Stimulated activated CD8-positive, alpha-beta memory T cell treated with anti-CD3 and anti-CD28 coated beads, Interleukin-15, amount 100 ng/mL, for 48 hours (primary cell): ENCODE measurements at places on chromosomes 11 and 22.
A peak's percentile ranks its signal among the peaks of the same experiment; 100 is the strongest.

DNA sequence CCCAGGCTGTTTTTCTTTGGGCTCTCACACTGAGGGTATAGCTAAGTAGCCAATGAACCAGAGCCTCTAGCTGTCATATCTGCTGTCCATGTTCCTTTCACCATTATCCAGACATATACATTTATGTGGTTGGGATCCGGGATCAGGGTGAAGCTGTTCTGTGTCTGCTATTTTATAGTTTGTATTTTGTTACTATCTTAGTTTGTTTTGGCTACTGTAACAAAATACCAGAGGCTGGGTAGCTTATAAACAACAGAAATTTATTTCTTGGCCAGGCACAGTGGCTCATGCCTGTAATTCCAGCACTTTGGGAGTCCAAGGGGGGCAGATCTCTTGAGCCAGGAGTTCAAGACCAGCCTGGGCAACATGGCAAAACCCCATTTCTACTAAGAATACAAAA lies 40.5 kb upstream of the CABP7 start:
- DNase-seq, result no peak

- no peak for DNase-seq
Observed at GRCh38 chr11:129283141-129283540, 91.0 kb upstream of the ARHGAP32 start.

GRCh38 chr22:25745341-25746011 lies 3.5 kb downstream of the MYO18B start:
- DNase-seq, result no peak

- no peak for DNase-seq
Observed at GRCh38 chr22:49515475-49515874, 312.2 kb downstream of the BRD1 start.

GRCh38 chr22:35601743-35602615 lies 15.2 kb downstream of the MB start:
- no peak for DNase-seq

- no peak for DNase-seq
Observed at GRCh38 chr11:69617682-69618081, 23.3 kb upstream of the CCND1 start.

DNA sequence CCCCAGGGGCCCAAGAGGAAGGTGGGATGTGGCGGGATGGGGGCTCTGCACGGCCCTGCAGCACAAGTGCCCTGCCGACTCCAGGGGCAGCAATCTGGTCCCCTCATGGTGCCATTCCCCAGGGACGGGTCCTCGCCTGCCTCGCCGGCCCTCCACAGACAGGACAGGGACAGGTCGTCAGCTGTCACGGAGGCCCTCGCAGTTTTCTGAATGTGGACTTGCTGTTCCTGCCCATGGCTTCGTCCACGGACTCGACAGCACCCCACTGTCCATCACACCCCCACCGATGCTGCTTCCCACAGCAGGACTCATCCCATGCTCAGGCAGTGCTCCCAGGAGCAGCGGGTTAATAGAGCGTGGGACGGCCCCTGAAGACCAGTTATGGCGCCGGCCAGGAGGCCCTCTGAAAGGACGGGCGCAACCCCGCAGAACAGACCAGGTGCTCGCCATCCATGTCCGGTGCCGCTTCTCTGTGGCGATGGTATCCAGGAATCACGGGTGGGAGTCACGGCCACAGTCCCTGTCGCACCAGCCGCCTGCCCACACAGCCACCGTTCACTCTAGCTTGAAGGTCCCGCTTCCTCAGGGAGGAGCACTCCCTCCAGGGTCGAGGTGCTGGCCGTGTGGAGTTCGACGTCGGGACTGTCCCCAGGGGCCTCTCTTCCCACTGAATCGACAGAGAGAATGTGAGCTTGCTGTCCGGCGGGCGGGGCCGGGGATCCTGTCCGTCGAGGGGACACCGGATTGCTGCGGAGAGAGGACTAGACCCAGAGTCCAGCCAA lies 18.5 kb upstream of the MUC2 start:
- no peak for DNase-seq

GRCh38 chr11:105910095-105910715 lies 111.8 kb downstream of the MSANTD4 start:
- DNase-seq, result no peak

- peak; percentile 73 for DNase-seq
Observed at GRCh38 chr11:122850076-122850631, 11.9 kb downstream of the CRTAM start.

DNA sequence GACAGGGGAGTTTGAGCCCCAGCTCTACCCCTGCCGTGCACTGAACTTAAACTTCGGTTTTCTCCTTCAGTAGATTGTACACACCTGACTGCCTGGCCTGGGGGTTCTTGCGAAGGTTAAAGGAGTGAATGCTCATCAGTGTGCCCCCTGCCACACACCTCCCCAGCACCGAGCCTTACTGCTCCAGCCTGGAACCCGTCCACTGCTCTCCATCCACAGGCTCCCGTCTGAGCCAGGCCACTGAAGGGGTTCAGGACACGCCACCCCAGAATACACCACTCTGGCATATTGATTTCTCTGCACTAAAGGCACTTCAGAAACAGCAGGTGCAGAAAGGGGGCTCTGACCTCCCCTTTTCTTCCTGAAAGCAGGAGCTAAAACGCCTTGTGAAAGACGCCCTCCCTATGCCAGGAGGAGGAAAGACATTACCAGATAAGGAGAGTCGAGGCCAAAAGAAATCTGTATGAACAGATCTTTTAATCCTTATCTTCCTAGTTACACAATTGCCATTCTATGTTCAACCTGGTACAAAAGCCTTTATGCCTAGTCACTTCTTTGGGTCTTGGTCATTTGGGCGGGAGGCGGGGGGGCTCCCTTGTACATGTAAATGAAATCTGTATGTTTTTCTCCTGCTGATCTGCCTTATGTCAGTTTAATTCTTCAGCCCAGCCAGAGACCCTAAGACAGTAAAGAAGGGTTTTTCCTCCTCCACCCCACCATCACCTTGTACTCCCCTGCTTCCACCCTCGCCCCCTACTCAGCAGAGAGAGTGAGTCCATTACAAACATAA lies 1.9 kb upstream of the SSTR3 start:
- DNase-seq, result no peak

- DNase-seq, result no peak
Observed at GRCh38 chr11:22521226-22521625, 104.4 kb downstream of the FANCF start.

- DNase-seq, result no peak
Observed at GRCh38 chr11:130668751-130669150, 220.3 kb downstream of the ADAMTS15 start.

- DNase-seq, result no peak
Observed at GRCh38 chr22:19085233-19085718, 36.9 kb downstream of the DGCR2 start.

DNA sequence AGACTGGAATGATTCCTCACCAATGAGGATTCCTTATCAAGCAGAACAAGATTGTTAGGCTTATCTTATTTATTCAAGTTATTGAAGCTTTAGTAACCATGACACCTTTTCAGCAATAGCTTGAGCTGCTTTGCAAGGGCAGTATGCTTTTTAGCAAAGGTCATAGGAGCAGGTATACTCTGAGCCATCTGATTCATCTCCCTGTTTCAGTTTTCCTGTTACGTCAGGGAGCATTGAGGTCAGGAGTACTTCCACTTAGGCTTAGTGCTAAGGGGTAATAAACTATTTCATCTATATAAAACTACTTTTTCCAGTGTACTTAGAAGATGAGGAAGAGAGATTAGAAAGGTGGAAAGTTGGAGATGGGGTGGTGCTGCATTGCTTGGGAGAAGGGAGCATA lies 17.7 kb upstream of the ANKRD42 start:
- DNase-seq, result no peak

DNA sequence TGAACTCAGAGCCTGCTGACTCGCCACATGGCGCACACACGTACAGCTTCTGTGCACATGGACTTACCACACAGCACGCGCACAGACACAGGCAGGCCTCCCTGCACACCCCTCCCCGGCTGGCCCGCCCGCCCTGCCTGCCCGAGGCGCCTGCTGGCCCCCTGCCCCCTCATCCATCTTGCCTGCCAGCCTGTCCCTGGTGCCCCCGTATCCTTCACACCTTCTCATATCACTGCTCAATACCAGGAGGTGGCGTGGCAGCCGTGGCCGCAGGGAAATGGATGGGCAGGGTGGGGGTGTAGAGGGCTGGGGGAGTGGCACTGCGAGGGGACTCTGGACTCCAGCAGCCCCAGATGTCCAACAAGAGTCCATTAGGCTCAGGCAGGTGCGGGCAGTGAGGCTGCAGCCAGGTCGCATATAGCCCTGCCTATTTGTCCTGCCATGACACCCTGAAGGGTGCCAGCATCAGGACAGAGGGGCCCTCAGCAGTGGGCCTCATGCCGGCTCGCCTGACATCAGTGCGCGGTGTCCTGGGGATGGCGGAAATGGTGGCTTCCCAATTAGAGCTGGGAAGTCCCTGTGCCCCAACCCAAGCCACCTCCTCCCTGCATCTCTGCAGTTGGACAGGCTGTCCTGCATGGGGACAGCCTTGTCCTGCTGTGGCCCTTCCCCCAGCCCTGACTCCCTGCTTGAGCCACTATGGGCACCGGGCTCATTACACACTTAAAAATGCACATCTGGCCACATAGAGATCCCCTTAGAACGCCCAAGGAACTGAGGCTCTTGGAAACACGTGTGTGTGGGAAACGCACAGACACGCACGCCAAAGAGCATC lies 2.0 kb upstream of the TBX10 start:
- DNase-seq, result no peak

DNA sequence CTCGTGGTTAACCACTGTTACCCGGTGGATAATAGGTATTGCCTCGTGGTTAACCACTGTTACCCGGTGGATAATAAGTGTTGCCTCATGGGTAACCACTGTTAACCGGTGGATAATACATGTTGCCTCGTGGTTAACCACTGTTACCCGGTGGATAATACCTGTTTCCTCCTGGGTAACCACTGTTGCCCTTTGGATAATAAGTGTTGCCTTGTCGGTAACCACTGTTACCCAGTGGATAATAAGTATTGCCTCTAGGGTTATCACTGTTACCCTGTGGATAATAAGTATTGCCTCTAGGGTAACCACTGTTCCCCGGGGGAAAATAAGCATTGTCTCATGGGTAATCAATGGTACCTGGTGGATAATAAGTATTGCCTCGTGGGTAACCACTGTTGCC lies 15.0 kb upstream of the NXPE4 start:
- DNase-seq, result no peak

GRCh38 chr22:23269441-23270211 lies 89.3 kb downstream of the BCR start:
- DNase-seq, result no peak

DNA sequence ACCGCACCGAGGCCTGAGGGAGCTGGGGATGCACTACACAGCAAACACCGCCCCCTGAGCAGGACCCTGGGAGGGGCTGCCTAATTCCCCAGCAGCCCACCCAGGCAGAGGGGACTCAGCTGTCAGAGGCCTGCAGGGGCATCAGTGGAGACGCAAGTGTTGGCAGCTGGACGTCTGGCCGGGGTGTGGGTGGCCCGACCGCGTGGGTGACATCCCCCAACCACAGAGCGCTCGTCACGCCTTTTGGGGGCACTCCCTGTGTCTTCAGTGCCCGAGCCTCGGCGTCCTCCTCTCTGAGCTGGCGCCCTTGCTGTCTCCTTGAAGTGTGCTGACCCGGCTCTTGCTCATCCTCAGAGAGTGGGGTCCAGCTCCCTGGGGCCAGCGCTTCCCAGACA lies 150.2 kb downstream of the BRD1 start:
- DNase-seq, result no peak

DNA sequence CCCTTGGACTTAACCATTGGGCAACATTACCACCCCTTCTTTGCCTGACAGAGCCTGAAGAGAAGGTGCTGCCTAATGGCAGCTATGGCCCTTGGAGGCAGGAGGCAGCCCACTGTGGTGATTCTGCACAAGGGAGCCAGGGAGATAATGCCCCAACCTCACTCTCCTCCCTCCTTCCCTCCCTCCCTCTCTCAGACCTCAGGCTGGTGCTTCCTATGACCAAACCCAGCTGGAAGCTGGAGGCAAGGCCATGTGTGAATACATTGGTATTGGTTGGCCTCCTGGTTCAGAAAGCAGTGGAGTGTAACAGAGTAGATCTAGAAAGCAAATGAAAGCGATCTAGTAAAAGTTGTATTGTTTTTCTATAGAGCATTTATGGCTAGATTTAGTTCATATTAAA lies 233.1 kb downstream of the CSNK2A3 start:
- no peak for DNase-seq

DNA sequence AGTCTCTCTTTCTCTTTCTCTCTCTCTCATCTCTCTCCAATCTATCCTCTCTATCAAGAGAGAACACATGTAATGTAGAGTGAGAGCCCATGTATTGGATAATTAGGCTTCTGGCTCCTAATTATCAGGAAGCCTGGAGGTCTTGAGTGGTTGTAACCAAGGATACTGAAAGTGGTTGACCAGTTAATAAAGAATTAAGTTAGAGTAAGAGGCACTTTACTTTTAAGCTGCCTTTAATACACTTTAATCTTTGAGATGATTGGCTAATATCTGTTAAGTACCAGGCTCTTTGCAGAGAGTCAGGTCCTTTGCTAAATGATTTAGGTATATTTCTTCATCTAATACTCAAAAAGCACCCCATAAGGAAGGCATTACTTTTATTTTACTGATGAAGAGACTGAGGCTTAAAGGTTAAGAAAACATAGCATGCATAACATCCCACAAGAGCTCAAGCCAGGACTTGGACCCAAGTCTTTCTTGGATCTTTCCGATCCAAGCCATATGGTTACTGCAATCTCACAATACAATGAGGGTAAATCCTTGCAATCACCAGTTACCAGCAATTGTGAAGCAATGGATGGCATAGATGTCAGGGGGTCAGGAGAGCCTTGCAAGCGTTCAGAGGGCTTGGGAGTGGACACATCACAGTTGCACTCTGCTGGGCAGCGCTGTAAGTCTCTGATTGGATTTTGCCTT lies 22.1 kb downstream of the CD44 start:
- no peak for DNase-seq

DNA sequence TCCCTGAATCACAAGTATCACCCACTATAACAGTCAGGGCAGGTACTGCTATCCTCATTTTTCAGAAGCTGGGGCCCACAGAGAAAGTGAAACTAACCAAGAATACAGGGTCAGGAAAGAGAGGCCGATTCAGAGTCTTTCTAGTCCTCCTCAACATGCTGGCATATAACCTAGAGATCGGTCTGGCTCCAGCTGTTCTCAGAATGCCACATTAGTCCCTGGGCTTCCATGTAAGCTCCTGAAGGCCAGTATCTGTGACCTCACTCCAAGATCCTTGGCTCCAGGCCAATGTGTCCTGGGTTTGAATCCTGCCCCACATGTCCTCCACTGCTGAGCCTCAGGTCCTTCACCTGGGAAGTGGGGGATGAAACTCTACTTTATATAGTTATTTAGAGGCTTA lies 50.4 kb downstream of the TENM4 start:
- DNase-seq, result no peak
